ENCODE measurements at places on chromosomes 4 and X.

GRCh38 chr4:62619971-62620370 is 1419.8 kb downstream of the ADGRL3 start:
- DNase-seq: no peak

DNA sequence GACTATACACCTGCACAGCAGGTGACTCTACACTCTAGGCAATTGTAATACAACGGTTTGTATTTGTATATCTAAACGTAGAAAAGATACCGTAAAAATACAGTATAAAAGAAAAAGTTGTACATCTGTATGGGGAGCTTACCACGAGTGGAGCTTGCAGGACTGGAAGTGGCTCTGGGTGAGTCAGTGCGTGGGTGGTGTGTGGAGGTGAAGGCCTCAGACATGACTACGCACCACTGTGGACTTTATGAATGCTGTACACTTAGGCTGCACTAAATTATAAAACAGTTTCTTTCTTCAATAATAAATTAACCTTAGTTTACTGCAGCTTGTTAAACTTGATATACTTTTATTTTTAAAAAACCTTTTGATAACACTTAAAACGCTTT is 85.0 kb upstream of the FAT1 start:
- DNase-seq: no peak

DNA sequence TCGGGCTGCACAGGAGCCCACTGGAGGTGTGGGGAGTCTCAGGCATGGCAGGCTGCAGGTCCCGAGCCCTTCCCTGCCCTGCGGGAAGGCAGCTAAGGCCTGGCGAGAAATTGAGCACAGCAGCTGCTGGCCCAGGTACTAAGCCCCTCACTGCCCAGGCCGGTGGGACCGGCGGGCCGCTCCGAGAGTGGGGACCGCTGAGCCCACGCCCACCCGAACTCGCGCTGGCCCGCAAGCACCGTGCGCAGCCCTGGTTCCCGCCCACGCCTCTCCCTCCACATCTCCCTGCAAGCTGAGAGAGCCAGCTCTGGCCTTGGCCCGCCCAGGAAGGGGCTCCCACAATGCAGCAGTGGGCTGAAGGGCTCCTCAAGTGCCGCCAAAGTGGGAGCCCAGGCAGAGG is 82.0 kb upstream of the NEIL3 start:
- DNase-seq: no peak

DNA sequence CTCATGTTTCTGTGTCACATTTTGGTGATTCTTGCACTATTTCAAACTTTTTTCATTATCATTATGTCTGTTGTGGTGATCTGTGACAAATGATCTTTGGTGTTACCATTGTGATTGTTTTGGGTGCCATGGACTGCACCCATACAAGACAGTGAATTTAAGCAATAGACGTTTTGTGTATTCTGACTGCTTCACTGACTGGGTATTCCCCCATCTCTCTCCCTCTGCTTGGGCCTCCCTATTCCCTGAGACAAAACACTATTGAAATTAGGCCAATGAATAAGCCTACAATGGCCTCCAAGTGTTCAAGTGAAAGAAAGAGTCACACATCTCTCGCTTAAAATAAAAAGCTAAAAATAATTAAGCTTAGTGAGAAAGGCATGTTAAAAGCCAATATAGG is 60.2 kb downstream of the BANK1 start:
- DNase-seq: no peak

DNA sequence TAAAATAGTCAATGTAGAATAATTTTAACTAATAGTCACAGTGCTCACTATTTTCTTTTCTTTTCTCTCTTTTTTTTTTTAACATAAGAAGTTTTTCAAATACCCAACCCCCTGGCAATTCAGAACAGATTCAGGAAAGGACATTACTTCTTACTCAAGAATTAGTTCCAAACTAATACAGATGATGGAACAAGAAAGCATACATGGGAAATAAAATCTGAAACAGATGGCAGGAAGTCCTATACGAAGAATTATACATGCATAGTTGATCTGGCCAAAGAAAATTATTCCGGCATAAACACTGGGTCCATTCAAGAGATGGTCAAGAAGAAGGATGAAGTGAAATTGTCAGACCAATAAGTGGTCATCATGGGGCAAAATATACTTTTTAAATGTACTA is 614.4 kb upstream of the INTU start:
- peak; percentile 39 for DNase-seq

DNA sequence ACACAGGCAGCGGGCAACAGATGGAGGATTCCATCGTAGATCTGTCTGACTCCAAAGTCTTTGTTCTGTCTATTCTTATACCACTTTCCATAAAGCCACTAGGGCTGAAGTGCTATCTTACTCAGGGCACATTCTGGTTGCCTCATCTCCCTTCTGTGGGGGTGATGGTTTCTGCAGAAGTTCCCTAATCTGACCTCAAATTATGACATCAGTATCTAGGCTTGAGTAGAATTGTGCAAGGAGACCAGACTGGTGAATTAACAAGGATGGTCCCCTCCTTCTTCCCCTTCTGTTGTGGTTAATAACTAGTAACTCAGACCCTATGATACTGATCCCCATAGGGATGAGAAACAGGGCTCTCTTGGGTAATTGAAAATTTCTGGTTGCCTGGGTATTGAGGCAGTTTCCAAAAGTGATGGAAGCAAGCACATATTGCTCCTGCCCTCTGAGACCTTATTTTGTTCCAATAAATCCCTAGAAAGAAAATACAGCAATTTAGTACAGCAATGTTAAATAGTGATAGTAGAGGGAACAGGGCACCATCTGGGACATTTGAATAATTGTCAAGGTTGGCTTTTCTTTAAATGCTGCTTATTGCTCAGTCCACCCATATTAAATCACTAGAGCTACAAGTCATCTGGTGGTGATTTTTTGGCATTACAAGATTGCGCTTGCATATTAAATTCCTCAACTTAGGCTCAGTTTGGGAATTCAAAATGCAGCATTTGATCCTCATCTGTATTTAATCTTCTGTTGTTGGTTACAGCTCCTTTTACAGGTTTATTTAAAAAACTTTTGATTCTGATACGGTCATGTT is 57.3 kb upstream of the AP1S2 start:
- DNase-seq: no peak

DNA sequence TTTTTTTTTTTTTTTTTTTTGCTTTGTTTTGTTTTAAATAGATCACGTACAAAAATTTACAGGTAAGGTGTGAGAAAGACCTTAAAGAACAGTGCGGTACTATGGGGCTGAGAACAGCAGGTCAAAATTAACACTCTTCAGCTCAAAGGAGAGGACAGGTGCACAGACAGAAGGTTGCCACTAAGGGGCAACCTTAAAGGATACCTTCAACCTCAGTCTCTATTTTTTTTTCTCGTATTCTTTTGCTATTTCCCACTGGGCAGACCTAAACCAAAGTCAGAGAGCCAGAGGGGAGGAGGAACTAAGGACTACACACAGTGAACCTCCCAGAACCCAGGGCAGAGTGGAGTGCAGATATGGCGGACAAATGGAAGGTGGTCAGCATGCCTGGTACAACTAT is 1984.3 kb upstream of the IGFBP7 start:
- DNase-seq: no peak

DNA sequence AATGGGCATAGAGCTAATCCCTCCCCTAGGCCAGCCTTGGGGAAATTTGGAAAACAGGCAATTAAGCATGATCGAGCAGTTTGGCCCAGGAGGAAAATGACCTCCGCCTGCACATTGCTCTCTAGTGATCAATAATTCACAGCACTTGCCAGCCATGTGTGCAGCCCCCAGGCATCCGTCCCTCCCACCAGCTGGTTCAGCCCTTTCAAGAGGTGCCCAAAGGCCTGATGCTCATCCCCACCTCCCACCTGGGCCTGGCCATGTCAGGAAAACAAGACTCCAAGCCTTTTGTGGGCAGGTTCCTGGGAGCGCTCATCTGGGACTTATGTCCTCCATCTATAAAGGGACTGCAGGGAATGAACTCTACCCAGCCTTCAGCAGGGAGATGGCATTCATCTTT is 17.5 kb upstream of the PPP2R2C start:
- no peak for DNase-seq

DNA sequence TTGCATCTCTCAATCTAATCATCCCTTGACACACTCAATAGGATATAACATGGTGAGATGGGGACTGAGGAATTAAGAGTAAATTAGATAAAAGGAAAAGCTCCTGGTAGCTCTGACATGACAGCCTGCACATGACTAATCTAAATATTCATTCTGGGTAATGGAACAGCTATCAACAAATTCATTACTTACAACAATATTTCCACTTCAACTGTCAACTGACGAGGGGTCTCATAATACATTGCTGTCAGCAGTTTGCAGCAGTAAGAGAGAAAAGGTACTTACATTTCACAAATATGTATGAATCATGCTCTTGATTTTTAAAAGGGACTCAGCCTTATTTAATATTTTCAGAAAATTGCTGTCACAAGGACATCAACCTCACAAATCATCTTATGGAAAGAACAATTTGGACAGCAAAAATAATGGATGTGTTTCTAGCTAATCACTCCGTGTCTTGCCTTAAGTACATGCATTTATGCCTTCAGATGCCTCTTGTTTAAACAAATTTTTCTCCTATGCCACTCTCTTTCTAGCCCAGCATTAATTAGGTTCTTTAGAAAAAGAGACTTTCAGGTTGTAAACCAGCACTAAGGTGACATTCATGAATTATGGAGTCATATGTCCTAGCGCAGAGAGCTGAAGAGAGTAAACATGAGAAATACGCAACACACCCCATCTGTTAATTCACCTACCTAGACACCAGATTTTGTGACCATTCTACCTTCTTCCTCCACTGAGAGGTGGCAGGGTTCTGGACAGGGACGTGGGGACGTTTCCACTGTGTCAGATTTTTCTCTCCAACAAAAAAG is 99.6 kb upstream of the TMEM150C start:
- DNase-seq: no peak

DNA sequence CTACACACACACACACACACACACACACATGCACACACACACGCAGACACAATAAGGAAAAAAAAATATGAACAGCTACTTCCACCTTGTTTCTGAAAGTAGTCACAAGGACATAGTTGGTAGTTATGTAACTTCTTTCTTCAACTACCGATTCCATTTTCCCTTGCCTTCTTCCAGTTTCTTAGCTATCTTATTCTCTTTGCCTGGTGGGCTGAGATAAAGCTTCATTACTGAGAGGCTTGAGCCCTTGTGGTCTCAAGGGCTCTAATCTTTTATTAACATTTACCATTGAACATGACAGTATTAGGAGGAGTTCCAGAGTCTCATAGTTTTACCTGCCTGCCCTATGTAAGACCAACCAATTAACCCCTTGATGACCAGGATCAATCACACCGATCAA is 8.9 kb upstream of the SMIM10 start:
- DNase-seq: no peak

GRCh38 chr4:119834906-119835612 is 206.5 kb upstream of the PDE5A start:
- no peak for DNase-seq

DNA sequence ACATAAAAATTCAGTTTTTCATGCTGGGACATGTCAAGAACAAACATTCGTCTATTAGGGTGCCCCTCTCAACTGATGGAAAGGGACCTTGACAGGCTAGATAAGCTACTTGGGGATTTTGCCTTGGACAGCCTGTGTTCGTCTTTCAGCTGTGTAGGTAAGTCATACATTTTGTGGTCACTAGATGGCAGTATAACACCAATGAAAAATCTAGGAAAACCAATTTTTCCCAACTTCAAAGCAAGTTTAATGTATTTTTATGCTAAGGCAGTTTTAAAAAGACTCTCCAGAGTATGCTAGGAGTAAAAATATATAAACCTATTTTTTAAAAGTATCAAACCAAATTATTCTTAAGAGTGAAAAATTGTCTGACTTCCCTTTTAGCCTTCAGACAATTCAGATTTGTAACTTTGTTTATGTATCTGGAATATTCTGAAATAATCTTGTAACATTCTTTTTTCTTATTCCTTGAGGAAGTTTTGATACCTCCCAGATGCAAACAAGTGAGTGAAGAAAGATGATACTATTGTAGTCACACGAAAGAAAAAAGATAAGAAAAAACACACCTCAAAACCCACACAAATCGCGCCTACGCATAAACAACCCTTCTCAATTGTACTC is 158.3 kb downstream of the CPE start:
- DNase-seq: peak; percentile 32

DNA sequence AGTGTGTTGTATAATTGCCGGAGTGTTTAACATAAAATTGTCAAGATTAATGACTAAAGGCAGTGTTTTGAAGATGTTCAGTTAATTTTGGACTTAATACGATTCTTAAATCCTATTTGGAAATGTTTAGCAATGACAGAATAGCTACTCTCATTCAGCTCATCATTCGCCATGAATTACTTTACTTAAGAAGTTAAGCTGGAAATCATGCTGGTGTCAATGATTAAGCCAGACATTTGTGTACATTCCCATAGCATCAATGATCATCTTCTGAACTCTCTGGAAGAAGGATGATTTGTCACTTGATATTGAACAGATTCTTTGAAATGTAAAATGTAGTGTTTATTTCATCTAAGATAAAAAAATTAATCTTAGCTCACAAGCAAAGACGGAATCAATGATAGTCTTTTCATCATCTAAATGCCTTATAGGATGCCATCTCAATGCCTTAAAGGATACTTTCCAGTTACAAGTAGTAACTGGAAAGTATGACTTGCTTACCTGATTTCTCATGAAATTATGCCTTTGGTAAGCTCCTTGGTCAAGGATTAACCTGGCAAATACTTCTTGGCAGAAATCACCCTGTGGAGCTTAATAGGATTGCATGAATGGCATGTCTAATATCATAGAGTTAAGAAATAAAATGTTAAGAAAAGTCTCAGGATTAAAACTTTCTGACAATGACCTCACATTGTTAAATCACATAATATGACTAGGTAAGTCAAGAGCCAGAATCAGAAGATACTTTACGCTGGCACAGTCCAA is 515.5 kb upstream of the AGA start:
- DNase-seq: no peak

DNA sequence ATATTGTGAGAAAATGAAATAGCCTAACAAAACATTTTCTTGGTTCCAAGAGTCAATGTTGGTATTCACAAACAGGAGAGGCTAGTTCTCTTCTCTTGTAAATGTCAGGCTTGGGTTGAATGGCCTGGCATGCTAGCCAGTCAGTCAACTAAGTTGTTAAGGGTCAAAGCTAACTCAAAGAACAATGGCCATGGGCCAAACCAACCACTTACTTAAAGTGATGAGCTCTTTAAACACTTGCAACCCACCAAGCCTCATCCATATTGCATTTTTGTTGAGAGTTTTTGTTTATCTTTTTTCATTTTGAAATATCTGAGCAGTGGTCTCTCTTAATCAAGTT is 394.5 kb downstream of the RAB28 start:
- DNase-seq: no peak

- DNase-seq: no peak
Measured at GRCh38 chrX:66622209-66622608, 16.7 kb downstream of the EDA2R start.

GRCh38 chrX:72089254-72089653 is 42.5 kb downstream of the RTL5 start:
- no peak for DNase-seq

GRCh38 chr4:42531341-42532030 is 125.4 kb downstream of the ATP8A1 start:
- DNase-seq: no peak
